ENCODE measurements at places on chromosomes 5 and 9.

DNA sequence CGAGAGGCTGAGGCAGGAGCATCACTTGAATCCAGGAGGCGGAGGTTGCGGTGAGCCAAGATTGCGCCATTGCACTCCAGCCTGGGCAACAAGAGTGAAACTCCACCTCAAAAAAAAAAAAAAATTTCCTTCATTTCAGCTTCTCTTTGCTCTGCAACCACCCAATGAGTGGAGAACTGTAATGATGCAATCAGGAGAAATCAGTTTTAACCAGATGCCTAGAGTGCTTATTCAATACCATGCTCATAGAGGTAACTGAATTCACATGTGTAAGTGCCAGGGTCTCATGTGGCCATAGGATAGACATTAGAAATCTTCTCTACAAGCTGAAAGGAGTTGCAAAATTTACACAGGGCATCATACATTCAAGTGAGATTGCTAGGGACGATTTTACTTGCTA lies 70.6 kb downstream of the HMHB1 start:
- DNase-seq = no peak

- no peak for DNase-seq
These were observed 34.0 kb downstream of the CDC42SE2 start for GRCh38 chr5:131297886-131298285.

DNA sequence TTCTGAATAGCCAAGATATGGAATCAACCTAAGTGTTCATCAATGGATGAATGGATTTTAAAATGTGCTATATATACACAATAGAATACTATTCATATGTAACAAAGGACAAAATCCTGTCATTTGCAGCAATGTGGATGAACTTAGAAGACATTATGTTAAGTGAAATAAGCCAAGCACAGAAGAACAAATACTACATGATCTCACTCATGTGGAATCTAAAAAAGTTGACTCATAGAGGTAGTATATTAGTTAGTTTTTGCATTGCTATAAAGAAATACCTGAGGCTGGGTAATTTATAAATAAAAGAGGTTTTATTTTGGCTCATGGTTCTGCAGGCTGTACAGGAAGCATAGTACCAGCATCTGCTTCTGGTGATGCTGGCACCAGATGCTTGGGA lies 8.1 kb downstream of the CATSPER3 start:
- no peak for DNase-seq

DNA sequence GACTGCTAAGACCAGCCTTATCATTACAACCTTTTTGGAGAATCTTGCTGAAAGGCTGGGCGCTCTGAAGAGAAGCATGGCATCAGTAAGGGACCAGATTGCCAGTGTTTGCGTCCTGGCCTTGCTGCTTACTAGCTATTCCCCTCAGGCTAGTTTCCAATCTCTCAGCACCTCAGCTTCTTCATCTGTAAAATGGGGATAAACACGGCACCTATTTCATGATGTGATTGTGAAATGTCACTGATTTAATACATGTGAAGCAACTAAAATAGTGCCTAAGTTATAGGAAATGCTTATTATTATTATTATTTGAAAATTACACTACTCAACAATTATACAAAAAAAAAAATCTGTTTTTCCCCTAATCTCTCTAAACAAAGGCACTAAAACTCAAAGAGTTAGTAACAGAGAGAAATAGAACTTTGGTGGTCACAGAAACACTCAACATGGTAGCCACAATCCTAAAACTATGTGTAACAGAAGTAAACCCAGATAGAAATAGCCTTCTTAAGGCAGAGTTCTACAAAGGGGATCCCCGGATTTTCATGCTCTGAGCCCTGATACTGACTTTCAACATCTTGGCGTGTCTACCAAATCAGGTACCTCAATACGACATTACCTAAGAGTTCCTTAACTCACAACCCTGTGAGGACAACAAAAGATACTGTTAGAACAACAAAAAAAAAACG lies 62.0 kb downstream of the ENC1 start:
- DNase-seq = no peak

DNA sequence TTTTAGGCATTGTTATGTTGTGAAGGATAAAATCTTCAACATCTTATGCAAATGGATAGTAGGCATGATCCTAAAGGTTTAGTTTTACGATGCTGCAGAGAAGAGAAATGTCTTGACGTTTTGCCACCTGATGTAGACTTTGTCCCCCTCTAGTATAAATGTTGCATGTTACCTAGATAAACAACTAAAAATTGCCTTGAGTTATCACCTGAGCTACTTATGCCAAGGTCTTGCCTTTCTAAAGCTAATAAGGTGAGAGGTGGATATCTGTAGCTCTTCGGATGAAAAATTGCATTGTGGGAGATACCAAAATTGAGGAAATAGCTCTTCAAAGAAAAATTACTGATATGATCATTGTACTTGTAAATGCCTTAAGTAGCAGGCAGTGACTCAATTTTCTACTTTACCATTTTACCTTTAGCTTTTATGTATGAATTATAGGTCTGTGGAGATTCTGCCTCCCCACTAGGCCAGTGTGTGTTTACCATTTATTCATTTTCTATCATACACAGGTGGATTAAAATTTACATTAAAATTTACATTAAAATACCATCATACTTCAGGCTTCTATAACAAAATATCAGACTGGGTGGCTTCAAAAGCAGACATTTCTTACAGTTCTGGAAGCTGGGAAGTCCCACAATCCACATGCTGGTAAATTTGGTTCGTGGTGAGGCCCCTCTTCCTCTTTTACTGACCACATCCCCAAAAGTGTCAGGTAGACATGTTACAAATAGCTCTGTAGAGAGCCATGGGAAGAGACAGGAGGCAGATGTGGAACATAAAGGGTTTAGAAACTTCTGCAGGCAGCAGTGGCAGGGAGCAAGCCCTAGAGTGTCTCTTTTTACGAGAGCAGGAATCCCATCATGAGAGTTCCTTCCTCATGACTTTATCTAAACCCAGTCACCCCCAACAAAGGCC lies 100.7 kb upstream of the ERBIN start:
- peak; percentile 35 for DNase-seq

DNA sequence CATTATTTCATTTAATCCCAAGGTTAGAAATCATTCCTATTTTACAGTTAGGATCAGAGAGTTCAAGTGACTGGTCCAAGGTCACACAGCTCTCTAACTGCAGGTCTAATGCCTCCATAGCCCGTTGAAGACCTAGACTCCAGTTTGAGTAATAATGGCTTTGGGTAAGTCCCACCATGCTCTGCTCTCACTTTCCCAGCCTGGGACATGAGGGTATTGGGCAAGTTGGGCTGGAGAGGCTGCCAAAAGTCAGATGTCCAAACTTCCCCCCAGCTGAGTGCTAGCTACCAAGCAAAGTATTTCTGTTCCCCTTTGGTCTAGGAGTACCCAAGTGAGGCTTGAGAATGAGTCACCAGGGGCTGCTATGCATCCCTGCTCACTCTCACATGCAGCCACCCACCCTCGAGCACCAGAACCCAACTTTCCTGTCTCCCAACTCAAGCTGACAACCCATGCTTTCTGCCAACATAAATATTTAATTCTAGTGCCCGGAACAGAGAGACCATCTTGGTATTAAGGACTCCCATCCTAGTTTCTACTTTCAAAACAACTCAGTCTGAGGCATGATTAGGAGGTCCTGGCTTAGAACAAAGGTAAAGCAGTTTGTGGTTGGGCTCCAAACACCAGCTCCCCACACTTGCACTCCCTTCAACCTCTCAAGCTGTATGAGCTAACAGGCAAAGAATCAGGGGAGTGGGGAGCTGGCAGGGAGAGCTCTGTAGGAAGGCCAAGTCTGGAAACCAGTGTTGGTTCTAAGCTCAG lies 236.5 kb upstream of the TRIM32 start:
- DNase-seq = peak; percentile 5

DNA sequence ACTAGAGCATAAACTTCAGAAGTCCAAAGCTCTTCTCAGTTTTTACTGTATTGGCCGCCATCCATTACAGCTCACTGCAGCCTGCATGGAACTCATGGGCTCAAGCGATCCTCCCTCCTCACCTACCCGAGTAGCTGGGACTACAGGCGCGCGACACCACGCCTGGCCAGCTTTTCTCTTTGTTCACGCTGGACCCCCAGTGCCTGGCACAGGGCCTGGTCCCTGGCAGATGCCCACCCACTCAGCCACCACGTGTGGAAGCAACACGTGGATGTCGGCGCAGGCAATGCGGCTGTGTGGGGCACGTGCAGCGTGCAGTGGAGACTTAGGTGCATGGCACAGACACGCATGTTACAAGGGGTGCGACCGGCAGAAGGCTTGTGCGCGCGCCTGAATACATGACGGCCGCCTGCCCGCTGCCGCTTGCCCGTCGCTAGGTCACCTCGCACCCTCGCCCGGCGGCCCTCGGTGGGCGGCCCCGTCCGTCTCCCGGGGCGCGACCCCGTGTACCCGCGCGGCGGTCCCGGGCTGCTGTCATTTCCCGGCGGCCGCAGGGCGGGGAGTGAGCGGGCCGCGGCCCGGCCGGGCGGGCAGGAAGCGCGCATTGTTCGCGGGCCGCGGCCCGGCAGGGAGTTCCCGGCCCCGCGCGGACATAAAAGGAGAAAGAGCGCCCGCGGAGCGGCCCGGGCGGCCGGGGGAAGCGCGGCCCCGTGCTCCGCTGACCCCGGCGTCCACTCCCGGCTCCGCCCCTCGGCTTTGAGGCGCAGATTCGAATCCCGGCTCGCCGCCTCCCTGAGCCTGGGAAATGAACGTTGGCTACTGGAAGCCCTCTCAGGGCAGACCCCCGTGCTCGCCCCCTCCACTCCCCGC lies 24.1 kb upstream of the PTGS1 start:
- no peak for DNase-seq

Measured in CD4-positive, alpha-beta T cell treated with Interleukin-1 beta for 1 hour (primary cell).